Anterior cingulate cortex (tissue), 58 donors: ENCODE measurements at places on chromosomes 12 and 14.

DNA sequence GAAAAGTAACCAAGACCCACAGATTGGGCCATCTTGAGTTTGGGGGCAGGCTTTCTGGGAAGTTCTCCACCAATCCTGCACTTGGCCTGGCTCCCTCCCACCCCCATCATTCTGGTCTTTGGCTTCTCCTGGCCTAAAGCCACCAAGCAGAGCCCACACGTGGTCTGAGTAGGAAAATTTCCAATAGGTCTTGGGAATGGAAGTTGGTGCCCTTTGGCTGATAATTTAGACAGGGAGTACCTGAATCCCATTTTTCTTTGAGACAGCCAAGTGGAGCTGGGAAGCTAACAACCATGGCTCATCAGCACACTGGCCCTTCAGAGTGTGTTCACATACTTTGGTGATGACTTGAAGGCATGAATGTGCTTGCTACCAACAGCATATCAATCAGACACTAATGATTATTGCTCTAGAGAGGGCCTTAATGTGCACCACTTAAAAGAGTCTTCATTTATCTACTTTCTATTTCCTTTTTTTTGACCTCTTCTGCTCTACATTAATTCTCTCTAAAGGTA is 156.0 kb downstream of the EGLN3 start:
- no peak for DNase-seq

- no peak for DNase-seq
Measured at GRCh38 chr14:37599507-37600368, 4.3 kb downstream of the TTC6 start.

GRCh38 chr14:98578204-98578603 is 693.8 kb downstream of the BCL11B start:
- DNase-seq: no peak

GRCh38 chr14:98514016-98514415 is 758.0 kb downstream of the BCL11B start:
- no peak for DNase-seq

DNA sequence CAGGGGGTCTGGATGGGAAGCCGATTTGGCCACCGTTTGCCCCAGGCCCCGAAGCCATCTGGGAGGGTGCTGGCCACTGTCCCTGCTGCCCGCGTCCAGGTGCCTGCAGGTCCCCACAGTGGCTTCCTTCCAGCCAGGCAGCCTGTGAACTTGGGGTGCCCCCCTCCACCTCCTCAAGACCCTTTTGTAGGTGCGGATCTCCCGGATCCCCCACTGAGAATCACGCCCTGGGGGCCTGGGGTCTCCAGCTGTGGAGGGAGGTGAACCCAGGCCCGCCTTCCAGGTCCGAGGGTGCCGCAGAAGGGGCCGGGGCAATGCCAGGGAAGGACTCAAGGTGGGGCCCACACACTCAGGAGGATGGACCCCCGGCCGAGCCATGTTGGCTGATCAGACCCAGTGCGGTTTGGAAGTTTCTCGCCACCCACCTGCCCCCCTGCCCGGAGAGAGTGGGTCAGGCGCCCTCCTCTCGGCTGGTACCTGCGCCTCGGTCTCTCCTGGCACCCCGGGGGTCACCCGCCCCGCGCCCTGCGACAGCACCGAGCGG is 1.7 kb downstream of the MMP17 start:
- DNase-seq: no peak

DNA sequence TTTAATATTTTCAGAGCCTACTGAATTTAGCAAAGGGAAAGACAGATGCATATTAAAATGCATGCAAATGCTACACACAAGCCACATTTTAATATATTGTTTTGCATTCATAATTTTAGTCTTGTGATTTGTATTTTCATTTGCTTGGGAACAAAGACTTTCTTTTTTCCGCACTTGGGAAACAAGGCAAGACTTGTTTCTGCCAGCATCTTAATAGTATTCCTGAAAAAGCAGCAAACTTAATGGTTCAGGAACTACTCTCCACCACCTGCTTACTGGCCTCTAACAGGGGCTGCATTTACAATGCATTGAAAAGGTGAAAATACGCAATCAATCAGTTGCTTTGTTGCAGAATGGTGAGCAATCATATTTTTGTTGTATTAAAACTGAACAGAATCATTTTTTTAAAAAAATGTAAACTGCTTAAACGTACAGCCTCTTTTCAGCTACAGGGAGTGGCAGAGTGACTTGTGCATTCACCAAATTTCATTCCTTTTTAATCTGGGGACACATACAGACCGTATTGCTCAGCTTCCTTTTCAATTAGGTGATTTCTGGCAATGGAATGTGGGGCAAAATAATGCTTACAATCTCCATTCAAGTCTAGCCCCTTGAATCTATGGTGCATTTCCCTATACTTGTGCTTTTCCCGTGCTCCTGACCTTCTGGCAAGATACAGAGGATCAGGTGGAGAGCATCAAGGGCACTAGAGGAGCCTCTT is 144.1 kb upstream of the BTG1 start:
- no peak for DNase-seq

DNA sequence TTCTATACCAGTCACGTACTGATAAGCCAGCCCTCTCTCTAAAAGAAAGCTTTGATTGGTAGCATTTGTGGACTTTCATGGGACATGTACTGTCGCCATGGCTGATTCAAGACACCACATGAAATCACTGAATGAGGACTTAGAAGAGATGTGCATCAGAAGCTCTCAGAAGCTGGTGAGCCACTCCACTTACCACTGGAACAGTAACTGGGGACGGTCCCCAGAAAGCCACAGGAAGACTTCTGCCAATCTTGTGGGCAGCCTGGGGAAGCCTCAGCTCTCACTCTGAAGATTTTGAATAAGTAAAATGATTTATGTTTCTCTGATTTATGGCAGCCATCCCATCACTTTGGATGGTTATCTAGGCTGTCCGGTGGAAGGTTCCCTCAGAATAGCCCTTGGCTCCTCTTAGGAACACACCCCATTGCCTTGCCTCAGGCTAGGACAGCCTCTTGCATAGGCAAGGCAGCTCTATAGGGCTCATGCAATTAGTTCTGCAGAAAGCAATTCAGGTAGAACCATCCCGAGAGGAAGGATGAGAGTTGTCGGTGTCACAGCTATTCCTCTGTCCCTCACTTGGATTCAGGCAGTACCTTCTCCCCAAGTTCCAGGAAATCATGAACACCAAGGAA is 9.8 kb downstream of the DHRS1 start:
- DNase-seq: no peak

DNA sequence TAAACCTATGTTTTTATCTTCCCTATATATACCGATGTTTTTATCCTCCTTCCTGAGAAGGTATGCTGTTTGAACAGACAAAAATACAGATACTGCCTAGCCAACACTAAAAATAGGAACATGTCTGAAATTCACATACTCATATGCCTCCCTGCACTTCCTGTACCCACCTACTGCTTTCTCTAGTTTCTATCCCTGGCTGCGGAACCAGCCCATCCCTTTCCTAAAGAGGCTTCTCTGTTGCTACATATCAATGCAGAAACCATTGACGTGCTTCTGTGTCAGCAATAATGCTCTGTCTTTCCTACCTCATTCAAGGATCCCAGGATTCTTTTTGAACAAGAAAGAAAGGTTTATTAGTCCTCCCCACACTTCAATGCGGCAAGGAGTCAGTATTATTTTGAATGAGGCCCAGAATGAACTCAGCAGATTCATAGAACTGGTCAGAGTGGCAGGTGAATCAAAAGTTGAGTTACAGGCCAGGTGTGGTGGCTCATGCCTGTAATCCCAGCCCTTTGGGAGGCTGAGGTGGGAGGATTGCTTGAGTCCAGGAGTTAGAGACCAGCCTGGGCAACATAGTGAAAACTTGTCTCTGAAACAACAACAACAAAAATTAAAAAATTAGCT is 67.8 kb upstream of the NAP1L1 start:
- no peak for DNase-seq

GRCh38 chr12:118472940-118473339 is 96.6 kb downstream of the SUDS3 start:
- no peak for DNase-seq

DNA sequence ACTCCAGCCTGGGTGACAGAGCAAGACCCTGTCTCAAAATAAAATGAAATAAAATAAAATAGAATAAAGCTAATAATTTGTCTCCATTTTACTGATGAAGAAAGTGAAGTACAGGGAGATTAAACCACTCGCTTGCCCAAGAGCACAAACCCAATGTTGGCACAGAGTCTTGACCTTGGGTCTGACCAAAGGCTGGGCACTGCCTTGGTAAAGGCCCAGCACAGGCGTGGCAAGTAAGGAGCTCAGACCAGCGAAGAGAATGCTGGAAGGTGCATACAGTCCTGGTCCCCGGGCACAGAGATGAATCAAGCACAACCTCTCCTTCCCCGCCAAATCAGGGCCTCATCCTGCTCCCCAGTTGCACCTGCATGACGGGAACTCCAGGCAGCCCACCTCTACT is 26.9 kb downstream of the SCARB1 start:
- DNase-seq: no peak

DNA sequence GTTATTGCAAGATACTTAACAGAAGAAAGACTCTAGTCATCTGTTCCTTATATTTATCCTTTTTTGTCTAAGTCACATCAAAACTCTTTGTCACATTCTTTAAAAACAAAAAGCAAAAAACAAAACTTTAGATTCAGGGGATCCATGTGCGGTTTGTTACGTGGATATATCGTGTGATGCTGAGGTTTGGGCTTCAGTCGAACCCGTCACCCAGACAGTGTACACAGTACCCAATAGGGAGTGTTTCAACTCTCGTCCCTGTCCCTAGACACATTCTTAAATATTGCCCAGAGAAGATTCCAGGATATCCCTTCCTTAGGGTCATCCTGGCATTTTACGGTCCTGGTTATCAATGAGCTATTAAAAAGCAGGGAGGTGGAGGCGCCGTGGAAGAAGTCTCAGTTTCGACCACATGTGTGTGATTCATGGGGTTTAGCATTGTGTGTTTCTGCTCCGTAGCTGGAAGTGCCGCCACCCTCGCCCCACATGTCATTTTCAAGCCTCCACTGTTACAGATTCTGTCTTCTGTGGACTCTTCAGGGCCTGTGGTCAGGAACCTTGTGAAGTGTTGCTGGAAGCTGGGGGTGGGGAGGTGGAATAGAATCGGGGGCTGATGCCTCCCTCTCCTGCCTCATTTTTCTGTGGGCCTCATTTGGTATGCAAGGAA is 19.9 kb downstream of the CCND2 start:
- no peak for DNase-seq

- no peak for DNase-seq
Measured at GRCh38 chr12:121697093-121697698, 15.4 kb upstream of the TMEM120B start.

- DNase-seq: no peak
Measured at GRCh38 chr14:75084513-75084912, 15.1 kb downstream of the ZC2HC1C start.

DNA sequence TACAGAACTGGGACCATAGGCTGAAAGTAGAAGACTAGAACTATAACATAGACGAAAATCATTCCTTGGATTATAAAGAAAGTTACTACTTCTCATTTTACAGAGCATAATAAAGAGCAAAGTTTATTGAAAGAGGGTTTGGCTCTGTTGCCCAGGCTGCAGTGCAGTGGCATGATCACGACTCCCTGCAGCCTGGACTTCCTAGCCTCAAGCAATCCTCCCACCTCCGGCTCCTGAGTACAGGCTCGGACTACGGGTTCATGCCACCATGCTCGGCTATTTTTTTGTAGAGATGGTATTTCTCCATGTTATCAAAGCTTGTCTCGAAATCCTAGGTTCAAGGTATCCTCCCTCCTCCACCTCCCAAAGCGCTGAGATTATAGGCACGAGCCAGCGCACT is 190.1 kb upstream of the FOXG1 start:
- no peak for DNase-seq

GRCh38 chr12:5442251-5443006 is 10.5 kb downstream of the NTF3 start:
- no peak for DNase-seq
